SHP77 (cell line): ENCODE measurements at places on chromosomes 12 and 14.

DNA sequence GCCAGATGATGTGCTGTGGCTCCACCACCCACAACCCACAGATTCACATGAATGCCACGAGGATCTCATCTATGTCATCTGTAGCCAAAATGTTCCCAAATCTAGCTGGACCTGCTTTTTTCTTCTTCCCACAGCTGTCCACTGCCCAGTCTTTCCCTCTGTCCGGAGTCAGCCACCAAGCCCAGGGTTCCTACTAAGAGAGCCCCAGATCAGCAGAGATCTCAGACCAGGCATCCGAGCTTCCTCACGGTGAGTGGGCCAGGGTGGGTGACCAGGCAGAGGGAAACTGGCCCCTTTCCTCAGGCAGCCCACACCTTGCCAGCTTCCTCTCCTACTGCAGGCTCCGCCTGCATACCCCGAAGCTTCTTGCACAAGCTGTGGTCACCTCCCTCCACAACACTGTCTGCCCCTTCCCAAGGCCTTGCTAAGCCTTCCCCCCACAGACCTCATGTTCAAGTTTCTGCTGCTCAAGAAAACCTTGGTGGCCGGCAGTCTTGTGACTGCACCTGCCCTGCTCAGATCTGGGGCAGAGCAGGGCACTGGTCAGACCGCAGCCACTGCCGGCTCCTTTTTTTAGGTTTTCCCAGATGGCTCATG, 81.4 kb downstream of the ACTN1 start:
- no peak for DNase-seq

DNA sequence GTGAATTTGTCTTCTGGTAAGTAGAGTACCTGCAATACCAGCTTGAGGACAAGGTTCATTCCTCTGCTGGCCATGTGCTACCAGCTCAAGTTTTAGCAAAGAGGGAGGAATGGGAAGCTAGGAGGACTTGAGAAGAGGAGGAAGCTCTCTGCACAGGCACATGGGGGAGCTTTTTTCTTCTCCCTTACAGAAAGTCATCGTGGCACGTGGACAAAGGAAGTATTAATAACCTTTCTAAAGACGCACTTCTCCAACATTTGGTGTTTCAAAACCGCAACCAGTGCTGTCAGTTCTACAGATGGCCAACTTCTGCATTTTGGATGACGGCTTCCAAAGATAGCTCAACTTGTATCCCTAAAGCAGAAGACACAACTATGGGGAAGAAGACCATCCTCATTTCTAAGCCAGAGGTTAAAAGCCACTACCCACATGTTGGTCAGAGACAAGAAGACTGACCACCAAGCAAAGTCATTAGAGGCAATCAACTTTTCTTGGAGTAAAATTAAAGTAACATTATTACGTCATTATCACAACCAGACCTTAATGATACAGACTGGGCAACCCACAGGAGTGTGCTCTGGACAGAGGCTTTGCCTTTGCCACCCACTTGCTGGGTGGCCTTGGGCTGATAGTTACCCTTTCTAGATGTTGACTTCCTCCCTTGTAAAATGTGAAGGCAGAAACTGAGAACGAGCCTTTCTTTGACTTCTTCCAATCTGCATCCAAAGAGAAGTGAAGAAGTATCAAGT, 12.3 kb upstream of the TMED10 start:
- no peak for DNase-seq

DNA sequence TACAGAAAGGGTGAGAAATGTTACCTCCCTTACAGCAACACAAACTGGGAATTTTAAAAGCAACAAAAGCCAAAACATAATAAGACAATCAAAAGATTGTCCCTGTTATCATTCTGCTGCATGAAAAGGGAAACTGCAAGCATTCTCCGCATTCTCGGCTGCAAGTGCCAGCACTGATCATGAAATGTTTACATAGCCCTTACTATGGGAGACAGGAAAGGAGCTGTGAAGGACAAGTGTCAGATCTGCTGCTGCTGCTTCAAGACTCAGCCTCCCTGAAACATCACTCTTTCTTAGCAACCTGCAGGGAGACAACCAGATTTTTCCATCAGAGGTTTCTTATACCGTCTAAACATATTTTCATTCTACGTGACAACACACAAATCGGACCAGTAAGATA, 20.1 kb downstream of the DENND5B start:
- no peak for DNase-seq

DNA sequence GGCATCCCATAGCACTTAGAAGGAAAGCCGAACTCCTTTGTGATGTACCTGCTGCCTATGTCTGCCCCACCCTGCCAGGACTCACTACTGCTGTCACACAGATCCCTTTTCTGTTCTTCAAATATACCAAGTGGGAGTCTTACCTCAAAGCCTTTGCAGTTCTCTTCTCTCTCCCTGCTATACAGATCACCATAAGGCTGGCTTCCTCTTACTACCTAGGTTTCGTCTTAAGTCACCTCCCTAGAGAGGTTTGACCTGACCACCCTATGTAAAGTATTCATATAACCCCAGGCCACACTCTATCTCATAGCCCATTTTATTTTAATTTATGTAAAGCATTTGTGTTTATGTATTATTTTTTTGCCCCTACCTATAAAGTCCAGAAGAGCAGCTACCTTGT, 117.6 kb downstream of the CRADD start:
- no peak for DNase-seq

DNA sequence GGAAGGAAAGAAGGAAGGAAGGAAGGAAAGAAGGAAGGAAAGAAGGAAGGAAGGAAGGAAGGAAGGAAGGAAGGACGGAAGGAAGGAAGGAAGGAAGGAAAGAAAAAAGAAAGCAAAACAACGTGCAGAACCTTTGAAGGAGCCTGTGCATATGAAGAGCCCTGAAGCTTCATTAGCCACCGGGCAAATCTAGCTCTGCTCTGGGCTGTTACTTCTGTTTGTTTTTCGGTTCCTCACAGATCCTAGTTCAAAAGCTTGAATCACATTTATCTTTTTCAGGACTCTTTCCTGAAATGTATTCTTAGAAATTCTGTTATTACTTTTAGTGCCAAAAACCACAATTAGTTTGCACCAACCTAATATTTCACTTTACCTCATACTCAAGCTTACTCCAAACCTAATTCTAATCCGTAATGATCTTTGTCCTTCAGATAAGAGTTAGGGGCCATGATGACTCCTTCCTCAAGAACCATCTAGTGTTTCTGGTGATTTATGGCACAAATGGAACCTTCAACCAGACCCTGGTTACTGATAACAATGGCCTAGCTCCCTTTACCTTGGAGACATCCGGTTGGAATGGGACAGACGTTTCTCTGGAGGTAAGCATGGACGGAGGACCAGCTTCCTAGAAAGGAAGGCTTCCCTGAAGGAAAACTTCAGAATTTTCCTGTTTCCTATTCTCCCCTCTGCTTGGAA, 18.7 kb downstream of the A2ML1 start:
- no peak for DNase-seq

DNA sequence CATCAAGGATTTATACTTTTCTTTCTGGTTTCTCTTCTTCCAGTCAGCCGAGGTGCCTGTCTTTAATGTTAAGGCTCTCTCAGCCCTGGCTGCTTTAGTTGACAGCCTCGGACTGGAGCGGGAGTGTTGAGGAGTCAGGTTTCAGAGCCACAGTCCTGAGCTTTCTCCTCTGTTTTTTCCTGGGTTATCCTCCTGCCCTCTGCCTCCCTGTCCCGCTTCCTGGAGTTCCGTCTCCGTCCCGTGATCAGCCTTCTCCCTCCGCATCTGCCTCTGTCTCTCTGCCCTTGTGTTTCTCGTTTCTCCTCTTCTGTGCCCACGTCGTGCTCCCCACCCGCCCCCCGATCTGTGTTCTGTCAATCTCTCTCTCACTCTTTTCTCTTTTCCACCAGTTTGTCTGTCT, 33.0 kb downstream of the IQSEC3 start:
- DNase-seq: no peak

DNA sequence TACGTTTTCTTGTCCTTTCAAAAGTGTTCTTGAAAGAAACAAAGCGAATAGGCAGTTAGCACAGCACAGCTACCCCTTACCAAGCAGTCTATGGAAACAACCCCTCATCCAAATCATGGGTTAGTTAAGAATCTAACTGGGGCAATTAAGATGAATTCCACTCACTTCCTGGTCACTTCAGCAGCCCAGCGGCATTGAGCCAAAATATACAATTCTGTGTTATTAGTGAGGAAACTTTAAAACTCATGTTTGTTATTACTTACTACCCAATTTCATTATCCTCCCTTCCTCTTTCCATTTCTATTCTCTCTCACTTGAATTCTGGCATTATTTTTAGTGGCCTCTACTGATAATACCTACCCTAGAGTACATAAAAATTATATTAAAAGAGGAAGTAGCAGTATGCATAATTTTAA, 121.4 kb downstream of the PPHLN1 start:
- DNase-seq: no peak

GRCh38 chr12:154058-154457, 59.9 kb downstream of the SLC6A12 start:
- no peak for DNase-seq

GRCh38 chr14:101456246-101457175, 104.8 kb upstream of the DIO3 start:
- no peak for DNase-seq

DNA sequence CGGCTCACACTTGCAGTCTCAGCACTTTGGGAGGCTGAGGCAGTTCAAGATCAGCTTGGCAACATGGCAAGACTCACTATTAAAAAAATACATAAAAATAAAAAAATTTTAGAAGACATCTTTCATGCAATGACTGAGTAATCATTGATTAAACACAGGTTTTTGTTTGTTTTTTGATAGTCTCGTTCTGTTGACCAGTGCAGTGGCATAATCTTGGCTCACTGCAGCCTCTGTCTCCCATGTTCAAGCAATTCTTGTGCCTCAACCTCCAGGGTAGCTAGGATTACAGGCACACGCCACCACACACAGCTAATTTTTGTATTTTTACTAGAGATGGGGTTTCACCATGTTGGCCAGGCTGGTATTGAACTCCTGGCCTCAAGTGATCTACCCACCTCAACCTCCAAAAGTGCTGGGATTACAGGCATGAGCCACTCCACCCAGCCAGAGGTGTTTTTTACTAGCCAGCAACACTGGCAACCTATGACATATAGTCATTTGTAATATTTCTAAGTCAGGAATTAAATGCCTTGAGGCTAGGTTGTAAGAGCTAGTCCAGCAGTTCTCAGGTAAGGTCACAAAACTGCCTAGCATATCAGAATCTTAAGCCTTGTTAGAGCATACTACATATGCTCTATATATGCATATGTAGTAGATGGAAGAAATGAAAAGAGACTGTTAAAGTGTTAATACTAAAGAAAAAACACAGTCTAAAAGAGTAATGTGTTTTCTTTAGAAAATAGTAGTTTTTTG, 27.1 kb downstream of the HECTD1 start:
- DNase-seq: no peak

- peak; percentile 44 for DNase-seq
These were observed at the start of gene TTC7B for GRCh38 chr14:90815822-90816662. Gene TTC7B (minus strand): TSS chr14:90816430. CDS start chr14:90816295, 135 bp downstream.

- no peak for DNase-seq
These were observed 918 bp downstream of the RNASE1 start for GRCh38 chr14:20801726-20802125.

- DNase-seq: no peak
These were observed 115.9 kb upstream of the TMPO start for GRCh38 chr12:98399532-98399931.

DNA sequence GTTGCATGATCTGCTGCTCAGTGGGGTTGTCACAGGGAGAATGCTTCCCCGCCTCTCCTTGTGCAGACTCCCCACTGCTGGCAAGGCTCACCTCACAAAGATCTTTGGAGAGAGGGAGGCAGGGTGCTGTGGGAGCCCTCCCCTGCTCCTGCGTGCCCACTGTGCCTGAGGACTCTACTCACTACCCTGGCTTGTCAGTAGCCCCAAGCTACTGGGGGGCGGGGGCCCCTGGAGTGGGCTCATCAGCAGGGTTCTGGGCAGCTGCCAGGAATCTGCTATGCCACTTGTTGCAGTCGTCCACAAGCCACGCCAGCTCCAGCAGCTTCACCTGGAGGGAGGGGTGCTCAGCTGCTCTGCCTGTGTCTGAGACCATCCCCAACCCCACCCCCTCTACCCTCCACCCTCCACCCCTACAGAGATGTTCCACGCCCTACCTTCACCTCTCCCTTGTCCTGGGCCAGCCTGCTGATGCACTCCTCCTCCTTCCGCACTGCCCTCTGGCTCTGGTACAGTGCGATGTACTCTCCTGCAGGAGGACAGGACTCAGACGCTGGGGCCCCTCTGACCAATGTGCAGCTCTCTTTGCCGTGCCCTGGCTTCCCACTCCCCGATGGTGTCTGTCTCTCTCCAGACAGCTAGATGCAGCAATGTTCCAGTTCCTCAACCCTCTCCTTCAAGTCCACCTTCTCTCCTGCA, 14.2 kb upstream of the BLTP3B start:
- no peak for DNase-seq

DNA sequence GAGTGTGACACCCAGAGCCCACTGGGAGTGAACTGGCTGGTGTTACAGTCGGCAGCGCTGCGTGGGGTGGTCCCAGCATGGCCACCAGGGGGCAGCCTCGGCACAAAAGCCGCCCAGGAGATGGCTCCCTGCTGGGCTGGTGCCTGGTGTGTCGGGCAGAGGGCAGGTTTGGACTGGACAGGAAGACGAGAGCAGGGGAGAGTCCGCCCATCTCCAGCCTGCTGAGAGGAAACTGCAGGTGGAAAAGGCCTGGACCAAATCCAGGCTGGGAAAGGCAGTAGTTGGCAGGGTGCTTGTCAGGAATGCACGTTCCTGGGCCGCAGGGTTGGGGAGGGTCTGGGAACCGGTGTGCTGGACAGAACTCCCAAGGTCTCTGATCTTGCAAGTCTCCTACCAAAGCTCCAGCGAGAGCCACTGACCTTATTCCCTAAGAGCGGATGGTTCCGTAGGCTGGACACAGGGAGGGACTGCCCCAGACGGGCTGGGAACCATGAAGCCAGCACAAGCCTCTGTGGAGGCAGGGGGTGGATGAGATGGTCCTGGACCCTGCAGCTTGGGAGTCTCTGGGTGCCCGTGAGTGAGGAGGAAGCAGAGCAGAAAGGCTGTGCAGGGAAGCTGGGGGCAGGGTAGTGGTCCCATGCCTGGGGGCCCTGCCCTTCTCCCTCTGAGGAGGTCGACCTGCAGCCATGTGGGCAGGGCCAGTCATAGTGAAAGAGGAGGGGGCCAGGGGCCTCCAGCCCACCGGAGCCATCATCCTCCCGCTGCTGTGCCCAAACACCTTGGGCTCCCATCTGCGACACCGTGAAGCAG, 1.8 kb downstream of the AHNAK2 start:
- peak; percentile 79 for DNase-seq
